ENCODE measurements at places on chromosomes 11 and 22.

DNA sequence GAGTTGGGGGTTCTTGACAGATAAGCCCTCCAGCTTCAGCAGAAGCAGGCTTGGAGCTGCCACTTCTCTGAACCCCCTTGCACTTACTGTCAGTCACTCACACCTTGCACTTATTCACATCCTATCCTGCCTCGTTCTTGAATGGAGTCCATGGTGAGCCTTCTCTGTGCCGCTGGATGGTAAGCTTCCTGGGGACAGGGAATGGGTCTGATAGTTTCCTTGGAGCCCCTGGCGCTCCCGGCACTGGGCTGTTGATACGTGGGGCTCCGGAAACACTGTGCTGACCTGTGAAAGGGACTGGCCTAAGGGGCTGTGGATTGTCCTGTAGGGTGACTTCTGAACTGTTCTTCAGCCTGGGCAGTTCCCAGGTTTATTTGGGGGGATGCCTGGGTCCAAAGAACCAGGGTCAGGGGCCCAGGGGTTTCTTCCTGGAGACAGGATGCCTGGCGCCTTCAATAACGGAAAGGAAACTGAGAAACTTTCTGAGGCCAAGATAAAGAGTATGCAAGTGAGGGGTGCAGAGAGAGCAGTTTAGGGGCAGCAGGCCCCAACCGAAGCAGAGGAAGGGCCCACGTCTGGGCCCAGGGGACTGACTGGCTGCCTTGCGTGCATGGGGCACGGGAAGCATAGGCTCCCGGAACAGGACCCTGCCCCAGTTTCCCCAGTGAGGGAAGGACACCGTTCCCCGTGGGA, 709 bp upstream of the ST3GAL4 start:
- no peak for DNase-seq

DNA sequence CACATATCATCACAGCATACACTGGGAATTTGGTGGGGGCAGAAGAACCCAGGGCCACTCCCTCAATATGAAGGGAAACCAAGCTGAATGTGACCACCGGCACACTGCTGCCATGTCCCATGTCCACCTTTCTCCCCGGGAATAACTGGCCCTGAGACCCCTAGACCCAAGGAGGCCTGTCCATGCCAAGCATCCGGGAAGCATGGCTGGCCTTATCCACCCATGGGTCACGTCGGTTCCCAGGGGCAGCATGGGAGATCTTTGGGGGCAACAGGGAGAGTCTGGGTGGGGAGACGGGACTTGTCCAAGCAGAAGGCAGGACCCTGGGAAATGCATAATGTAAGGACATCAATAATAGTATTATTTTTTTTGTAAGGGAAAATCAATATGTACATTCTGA, 10.4 kb upstream of the MIEF1 start:
- DNase-seq: no peak

GRCh38 chr11:118939404-118939915, 13.7 kb upstream of the BCL9L start:
- DNase-seq: no peak

GRCh38 chr11:92225568-92226330, 1.1 kb downstream of the FAT3 start:
- no peak for DNase-seq

GRCh38 chr11:9109858-9110731, 18.7 kb upstream of the SCUBE2 start:
- no peak for DNase-seq

- DNase-seq: no peak
Measured at GRCh38 chr11:35563484-35564244, 38.2 kb upstream of the PAMR1 start.

GRCh38 chr11:102279641-102280170, 37.6 kb upstream of the BIRC3 start:
- DNase-seq: no peak

DNA sequence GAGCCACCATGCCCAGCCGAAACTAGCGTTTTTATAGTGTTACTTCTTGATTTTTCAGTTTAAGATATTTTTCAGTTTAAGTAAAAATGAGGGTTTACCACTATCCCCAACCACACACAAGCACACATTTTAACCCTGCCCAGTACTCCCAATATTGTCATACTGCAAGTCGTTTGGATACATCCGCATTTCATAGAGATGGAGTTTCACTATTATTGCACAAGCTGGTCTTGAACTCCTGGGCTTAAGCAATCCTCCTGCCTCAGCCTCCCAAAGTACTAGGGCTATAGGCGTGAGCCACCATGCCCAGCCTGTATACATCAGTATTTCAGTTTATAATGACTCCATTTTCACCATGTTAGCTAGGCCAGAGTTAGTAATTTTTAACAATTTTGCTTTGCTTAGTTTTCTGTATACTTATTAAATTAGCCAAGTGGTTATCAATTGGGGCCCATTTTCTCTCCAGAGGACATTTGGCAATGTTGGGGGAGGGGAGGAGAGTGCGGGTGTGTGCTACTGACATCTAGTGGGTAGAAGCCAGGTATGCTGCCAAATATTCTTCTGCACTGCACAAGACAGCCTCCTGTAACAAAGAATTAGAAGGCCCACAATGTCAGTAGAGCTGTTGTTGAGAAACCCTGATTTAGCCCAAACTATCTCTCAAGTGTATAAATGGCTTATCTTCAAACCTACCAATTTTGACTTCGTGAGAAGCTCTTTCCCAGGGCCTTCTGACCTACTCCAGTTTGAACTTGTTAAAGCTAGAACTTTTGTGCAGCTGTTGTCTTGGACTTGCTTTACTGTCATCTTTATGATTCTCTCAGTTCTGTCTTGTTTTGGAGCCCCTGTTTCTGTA, 7.3 kb downstream of the USP47 start:
- DNase-seq: no peak

DNA sequence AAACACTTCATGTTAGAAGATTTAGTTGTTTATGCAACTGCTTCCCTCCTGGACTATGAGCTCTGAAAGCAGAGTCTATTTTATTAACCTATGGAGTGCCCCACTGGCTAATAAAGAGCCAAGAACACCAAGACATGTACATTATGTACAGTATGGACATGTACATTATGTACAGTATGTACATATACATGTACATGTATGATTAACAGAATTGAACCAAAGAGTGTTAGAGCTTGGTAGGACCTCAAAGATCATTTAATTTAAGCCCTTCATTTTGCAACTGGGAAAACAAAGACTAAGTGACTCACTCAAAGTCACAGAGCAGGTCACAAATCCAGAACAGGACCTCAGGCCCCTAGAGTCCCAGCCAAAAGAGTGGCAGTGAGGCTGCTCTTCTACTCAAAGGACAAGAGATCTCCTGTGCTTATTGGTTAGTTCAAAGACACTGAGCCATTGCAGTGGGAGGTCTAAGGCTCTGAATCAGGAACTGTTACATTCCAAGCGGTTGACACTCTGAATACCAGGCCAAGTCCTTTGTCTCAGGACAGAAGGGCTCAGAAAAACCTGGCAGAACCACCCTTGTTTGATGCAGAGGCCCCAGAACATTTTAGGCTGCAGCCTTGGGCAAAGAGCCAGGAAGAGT, 103.8 kb downstream of the FAM168A start:
- DNase-seq: peak; percentile 61

- DNase-seq: no peak
Measured at GRCh38 chr11:125429807-125430678, 66.0 kb downstream of the FEZ1 start.

GRCh38 chr11:68033708-68034045, 3.2 kb downstream of the NDUFS8 start:
- no peak for DNase-seq

DNA sequence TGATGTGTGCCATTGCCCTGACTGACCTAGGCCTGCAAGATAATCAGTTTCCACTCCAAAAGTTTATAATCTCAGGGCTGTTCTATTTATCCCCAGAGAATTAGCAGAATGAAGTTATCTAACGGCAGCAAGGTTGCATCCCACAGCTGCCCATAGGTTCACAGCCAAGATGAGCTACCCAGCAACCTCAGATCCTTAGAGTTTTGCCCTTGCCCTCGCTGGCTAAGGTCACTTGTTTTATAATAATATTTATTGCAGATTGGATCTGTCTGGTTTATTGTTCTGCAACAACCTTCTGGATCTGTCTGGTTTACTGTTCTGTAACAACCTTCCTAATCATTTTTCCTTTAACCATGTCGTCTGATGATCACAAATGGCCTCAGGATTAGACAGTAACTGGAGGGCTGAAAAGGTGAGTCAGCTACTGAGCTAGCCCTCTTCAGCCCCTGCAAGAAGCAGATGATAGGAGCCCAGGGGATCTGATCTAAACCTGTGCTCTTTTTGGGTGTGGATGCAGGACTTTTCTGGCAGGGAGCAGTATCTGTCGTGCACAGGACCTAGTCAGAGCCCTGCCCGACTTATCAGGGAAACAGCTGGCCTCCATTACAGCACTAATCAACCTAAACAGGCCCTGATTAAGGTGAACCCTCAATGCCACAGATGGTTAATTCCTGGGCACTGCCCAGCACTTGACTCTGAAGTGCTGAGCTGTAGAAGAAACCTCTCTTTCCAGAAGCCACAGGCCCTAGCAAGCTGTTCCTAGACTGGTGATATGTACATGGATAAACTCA, 642.9 kb upstream of the KIRREL3 start:
- DNase-seq: no peak

DNA sequence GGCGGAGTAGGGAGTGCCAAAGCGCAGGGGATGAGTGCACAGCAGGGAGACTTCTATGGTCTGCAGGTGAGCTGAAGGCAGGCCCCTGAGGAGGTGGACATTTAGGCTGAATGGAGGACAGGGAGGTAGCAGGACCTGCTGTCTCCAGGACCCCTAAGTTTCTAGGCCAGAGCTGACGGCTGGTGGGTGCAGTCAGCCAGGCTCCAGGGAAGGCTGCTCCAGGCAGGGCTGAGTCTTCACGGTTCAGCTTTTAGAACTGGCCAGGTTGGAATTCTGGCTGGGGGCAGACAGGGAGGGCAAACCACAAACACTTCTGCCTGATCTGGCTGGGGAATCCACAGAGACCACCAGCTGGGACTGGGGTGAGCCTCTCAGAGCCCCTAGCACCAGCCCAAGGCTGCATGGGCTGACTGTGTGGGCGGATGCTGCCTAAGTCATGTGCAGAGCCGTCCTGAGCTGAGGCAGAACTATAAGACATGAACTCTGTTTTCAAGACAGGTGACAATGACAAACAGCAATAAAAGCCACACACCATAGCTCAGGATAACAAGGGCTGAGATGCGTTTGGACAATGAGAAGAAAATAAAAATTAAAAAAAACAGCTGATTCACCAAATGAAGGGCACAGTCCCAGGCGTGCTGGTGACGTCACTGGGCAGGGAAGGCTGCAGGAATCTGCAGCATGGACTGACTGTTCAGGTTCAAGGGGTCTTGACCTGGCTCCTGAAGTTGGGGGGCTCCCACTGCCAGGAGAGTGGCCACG, 10.4 kb upstream of the MALAT1 start:
- no peak for DNase-seq

- no peak for DNase-seq
Measured at GRCh38 chr11:33064033-33064825, 24.9 kb downstream of the TCP11L1 start.
